NCI-H1436 treated with DMSO at 0.1 percent for 48 hours (cell line): ENCODE measurements at places on chromosomes 5 and 9.

- no peak for DNase-seq
These were observed 193.2 kb downstream of the MAST4 start for GRCh38 chr5:66789434-66789833.

- no peak for DNase-seq
These were observed 188.1 kb downstream of the RFX3 start for GRCh38 chr9:3337515-3338225.

DNA sequence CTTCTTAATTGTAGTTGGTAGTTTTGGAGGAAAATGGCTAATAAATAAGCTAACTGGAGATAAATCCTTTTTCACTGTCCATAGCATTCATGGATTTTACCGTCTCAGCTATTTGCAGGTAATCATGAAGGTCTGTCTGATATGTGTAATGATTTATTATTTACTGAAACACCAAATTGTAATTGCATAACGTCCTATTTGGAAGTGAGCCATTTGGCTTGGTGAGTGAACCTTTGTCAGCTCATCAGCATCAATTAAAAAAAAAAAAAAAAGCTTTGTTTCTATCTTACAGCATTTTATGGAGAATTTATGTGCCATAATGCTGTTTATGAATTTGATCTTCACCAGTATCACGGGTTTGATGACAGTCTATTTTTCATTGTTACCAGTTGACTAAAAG is 20.2 kb downstream of the RECK start:
- DNase-seq, result no peak

DNA sequence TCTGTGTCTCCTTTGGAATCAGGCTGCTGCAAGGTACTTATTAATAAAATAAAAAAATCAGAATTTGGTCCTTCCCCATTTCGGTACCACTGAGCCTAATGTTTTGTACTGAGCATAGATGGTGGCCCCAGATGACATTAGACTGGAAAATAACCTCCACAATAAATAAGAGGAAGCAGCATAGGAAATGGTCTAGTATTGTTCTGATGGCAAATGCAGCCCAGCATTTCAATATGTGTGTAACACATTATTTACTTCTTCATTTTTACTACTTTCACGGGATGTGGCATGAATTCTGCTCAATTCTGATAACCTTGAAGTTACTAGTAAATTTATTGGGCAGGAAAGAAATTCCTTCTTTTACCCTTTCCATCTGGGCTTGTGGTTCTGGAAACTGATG is 295.6 kb downstream of the ADGRV1 start:
- DNase-seq, result no peak

- peak; percentile 77 for DNase-seq
These were observed 1352.0 kb upstream of the NUDT12 start for GRCh38 chr5:104914536-104915070.

DNA sequence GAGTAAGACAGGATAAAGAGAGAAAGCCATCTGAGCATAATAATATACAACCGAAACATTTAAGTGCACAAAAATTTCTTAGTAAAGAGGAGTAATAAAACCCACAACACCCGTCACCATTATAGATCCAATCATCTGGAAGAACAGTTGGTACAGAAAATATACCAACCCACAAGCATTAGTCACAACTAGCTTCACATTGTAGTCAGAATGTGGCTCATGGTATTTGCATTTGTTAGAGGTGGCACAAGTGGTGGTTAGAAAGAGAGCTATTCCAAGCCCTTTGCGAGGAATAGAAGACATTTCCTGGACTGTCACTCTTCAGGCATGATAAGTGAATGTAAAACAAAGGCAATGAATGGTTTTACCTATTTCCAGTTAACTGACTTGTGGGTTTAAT is 677.5 kb upstream of the ST8SIA4 start:
- DNase-seq, result no peak

- DNase-seq, result no peak
These were observed 55.0 kb downstream of the NIPAL4 start for GRCh38 chr5:157514974-157515373.
